Brain (organoid and tissue), 16 donors: ENCODE measurements at places on chromosomes 6 and 20. TPM values are rescaled to one million over a fixed set of nuclear protein-coding genes. Genes with fewer than 3 reads are reported as not detected.

- no peak for DNase-seq
Measured at GRCh38 chr6:166591961-166592520, 5.6 kb upstream of the RAMACL start.

The PRICKLE4 gene
- not detected for polyA plus RNA-seq

- DNase-seq = no peak
Measured at GRCh38 chr6:119277052-119277451, 72.5 kb downstream of the MAN1A1 start.

GRCh38 chr20:24747010-24747712 is 201.9 kb upstream of the CST7 start:
- DNase-seq = no peak

GRCh38 chr20:46030284-46031013 is 1.4 kb downstream of the SLC12A5 start:
- DNase-seq = peak; percentile 42

DNA sequence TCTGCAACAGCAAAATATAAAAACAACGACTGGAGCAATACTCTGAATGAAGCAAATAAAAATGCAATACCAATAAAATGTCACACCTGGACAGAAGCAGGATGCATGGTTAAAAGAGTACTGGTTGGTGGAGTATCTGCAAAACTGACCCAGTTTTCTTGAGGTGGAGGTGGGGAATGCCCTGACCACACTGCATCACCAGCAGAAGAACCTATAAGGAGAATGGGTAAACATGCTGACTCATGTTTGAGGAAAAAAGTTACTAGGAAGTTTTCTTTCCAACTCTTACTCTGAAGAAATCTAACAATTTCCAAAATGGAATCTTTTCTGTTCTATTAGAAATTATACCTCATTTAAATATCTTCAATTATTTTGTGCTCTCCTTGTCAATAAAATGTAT is 43.6 kb downstream of the REPS1 start:
- DNase-seq = no peak

DNA sequence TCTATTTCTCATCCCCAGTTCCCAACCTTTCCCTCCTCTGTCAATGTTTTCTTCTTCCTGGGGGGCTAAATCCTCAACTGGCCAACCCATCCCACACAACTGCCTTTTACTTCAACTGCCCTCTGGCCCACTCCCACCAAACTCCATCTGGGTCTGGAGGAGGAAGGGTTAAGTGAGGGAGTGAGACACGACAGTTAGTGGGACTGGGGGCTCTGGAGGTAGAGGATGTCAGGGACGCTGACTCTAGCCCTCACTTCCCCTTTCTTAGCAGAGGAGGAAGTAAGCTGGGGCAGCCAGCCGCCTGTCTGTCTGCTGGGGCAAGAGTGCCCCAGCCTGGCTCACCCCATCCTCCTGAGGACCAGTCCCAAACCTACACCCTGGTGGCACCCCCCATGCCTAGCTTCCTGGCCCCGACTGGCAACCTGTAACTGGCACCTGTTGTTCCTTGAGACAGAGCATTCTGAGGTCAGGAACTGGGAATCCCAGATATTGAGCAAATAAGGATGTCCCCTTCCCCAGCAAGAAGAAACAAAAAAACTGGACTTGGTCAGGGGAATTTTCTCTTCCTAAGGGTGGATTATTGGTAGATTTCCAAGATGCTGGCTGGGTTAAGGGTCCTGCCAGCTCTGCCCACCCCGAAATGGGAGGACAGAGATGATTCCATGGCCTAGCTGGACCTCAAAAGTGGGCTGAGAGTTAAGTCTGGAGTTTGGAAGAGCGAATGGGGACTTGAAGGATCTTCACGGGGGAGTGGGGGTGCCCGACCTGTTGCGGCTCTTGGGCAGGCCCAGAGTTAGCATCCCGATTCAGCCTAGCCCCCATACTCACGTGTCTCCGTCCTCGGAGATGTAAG is 971 bp downstream of the NFKBIE start:
- DNase-seq = no peak

The ANKRD66 gene
- polyA plus RNA-seq = not detected

The RCAN2 gene
- 33.2 TPM for polyA plus RNA-seq

- no peak for DNase-seq
Measured at GRCh38 chr20:49892817-49893216, 22.5 kb downstream of the SPATA2 start.

The ZNF318 gene
- 15.3 TPM for polyA plus RNA-seq

GRCh38 chr6:36650848-36651478 is 27.6 kb upstream of the CDKN1A start:
- DNase-seq = no peak

- DNase-seq = no peak
Measured at GRCh38 chr6:161476711-161477110, 202.8 kb upstream of the AGPAT4 start.

DNA sequence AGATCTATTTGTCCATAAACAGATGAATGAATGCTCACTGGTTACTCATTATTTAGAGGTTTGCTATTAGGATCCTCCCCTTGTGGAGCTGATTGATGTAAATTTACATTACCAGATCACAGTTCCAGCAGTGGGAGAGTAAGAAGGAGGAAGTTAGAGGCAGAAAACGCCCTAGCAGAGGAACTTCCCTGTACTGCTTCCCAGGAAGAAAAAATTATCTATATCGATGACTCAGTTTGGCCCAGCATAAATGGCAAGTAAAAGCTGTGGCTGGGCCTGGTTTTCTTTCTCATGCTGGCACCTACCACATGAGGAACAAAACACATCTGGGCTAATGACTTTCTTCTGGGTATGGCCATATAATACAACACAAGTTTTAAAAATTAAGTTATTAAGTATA is 35.7 kb downstream of the DNAAF9 start:
- DNase-seq = no peak

GRCh38 chr6:93248631-93249030 is 170.7 kb downstream of the EPHA7 start:
- DNase-seq = no peak

- DNase-seq = no peak
Measured at GRCh38 chr6:143357561-143358255, 92.8 kb downstream of the ADAT2 start.

The CDS2 gene
- polyA plus RNA-seq = 40.9 TPM

DNA sequence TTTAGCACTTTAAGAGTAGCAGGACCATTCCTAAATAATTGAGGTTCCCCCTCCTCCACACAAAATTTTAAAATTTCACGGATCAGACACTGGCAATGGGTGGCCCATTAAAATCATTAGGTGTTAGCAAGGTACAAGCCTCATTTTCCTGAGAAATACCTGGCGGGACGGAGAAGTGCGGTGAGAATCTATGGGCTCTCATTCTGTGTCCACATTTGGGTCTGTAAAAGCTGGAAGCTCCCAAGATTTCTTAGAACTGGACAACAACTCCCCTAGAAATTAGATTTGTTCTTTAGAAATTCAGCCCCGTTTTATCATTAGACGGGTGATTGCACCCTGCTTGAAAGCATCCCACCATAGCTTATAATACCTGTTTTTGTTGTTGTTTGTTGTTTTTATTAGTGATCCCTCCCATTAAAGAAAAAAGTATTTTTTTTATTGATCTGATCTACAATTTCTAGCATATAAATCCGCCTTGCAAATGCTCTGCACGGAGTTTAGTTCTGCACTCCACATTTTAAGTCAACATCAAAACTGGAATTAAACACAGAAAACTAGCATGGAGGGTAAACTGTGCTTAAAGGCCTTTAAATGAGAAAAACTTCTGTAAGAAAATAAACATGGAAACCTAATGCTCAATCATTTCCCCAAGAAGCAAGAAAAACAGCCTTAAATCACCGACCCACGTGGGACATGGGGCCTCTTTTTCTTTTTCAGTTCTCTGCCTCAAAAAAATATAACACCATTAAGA is 5.7 kb downstream of the SIM1 start:
- DNase-seq = peak; percentile 32

The OR2H1 gene
- polyA plus RNA-seq = not detected

DNA sequence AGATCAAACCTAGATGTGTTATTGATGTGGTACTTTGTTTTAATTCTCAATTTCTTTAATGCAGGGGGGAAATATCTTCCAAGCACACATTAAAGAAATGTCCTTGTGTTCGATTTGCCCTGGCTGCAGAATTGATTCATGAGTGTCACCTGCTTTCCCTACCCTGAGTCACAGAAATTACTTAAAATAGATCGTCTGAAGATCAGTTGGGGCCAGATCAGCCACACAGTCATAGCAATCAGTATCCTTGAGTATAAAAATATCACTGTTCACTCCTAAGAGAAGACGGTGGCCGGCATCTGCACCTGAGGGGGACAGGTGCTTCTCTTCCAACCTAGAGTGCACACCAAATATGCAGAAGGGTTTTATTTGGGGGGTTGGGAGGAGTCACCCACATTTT is 115.2 kb upstream of the RIN2 start:
- no peak for DNase-seq

DNA sequence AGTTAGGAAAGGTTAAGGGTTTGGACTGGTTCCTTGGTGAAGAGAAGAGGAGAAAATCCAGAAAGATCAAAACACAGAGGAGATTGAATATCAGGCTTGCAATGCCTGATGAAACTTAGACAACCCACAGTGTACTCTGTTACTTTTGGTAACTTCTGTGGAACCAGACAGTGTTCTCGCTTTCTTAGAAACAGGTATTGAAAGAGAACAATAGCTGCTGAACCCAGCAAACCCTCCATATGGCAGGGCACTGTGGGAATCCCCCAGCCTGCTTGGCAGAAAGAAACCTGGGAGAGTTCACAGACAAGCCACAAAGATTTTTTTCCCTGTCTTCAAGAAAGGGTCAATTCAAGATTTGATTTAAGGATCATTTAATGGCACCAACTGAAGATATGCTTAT is 342.8 kb downstream of the FOXA2 start:
- no peak for DNase-seq

GRCh38 chr20:57451795-57452661 is 60.8 kb downstream of the RBM38 start:
- DNase-seq = no peak

DNA sequence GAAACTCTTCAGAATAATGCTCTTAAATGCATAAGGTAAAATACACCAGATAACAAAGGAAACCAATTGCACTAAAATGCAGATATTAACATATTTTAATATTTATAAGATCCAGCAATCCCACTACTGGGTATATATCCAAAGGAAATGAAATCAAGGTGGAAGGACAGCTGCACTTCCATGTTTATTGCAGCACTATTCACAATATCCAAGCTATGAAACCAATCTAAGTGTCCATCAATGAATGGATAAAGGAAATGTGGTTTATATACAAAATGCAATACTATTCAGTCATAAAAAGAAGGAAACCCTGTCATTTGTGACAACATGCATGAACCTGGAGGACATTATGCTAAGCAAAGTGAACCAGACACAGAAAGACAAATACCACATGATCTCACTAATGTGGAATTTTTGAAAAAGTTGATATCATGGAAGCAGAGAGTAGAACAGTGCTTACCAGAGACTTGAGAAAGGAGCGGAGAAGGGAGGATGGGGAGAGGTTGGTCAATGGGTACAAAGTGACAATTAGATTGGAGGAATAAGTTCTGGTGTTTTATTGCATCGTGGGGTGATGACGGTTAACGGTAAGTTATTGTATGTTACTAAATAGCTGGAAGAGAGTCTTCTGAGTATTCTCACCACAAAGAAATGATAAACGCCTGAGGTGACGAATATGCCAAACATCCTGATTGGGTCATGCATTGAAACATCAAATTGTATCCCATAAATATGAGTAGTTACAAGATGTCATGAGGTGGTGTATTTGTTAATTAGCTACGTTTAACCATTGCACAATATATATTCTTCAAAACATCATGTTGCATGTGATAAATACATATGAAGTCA is 37.9 kb upstream of the RNF24 start:
- DNase-seq = no peak

GRCh38 chr20:40110311-40110831 is 578.7 kb downstream of the MAFB start:
- DNase-seq = no peak

DNA sequence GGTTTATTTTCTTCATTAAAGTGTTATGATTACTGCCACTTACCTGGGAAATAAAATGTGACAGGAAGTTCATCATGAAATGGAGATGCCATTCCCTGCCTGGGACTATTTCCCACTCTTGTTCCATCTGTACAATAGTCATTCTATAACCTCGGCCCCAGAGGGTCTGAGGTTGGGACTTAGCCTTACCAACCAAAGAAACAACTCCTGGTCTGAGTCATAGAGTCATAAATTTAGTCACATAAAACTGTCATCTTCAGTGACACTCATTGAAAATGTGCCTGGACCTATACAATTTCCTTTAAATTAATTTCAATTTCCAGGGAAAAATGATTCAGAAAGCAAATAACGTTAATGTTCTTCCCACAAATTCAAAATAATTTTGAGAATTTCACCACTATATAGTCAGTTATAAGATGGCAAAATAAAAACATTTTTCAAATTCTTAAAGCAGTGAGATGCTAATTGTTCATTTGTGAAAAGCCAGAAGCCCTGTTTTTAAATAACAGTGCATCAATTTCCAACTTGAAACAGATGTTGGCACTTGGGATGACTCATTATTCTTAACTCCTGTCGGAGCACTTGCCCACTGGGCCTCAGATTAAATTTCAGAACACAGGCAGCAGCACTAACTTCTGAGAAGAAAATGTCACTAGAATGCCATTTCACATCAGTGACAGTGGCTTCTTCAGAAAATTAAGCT is 201.2 kb upstream of the SMLR1 start:
- DNase-seq = no peak

GRCh38 chr20:53809728-53810365 is 216.2 kb upstream of the ZNF217 start:
- DNase-seq = no peak

The LY6G5B gene
- 4.1 TPM for polyA plus RNA-seq

The CLVS2 gene
- 0.58 TPM for polyA plus RNA-seq

GRCh38 chr6:28777147-28777461 is 146.7 kb downstream of the TRIM27 start:
- no peak for DNase-seq

The MYLK4 gene
- 0.31 TPM for polyA plus RNA-seq

The FAM184A gene
- 8.5 TPM for polyA plus RNA-seq

The NOTCH4 gene
- polyA plus RNA-seq = 30.2 TPM

DNA sequence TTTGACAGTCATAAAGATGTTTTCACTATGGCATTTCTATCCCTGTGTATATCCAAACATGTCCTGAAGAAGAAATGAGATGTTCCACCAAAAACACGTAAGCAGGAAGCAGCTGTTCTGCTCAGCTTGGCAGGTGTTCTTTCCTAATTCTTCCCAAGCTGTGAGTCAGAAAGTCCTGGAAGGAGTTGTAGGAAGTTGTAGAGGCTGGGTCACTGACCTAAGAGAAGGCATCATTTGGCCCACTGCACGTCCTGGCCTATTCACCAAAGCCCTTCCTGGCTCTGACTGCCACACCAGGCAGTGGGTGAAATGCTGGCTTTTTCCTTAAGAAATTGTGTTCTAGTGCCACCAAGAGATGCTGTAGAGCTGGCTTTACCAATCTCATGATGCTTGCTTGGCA is 40.3 kb downstream of the STX11 start:
- no peak for DNase-seq

GRCh38 chr6:142935553-142936517 is 9.1 kb downstream of the HIVEP2 start:
- no peak for DNase-seq

- no peak for DNase-seq
Measured at GRCh38 chr20:23415959-23416583, 5.2 kb downstream of the NAPB start.

- no peak for DNase-seq
Measured at GRCh38 chr20:20224806-20225205, 143.1 kb upstream of the INSM1 start.

The RBM24 gene
- polyA plus RNA-seq = 16.6 TPM
